ENCODE measurements at places on chromosomes 7 and 10.

DNA sequence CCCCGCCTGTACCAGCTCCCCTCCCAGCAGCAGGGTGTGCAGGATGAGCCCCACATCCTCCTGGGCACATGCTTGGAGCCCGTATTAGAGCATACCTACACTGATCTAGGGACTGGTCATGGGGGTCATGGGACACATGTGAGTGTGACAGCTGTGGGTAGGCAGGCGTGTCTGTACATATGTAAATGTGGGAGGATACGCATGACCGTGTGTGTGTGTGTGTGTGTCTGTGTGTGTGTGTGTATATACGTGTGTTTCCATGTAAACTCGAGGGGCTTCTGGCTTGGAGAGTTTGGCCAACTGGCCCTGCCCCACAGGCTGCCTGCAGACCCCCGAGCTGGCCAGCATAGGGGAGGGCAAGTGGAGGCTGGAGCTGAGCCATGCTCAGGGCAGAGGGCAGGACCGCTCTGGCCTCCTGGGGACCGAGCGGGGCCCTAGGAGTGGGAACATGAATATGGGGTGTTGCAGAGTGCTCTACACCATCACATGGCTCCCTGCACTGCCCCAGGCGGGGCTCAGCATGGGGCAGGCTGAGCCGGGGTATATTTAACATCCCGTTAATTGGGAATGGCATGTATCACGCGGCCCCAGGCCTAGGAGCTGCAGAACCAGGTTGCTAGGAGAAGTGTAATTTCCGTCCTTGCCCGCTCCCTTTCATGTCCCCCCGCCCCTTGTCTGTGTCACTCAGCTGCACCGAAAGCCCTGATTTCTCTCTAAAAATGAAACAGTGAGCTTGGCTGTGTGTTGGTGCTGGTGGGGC is 152.7 kb upstream of the PCBD1 start:
- no peak for DNase-seq

GRCh38 chr7:91151916-91152315 is 112.3 kb upstream of the FZD1 start:
- DNase-seq: no peak

- no peak for DNase-seq
These were observed 29.0 kb upstream of the WDFY4 start for GRCh38 chr10:48655411-48656240.

GRCh38 chr7:1557006-1557405 is 1.0 kb upstream of the TMEM184A start:
- no peak for DNase-seq

DNA sequence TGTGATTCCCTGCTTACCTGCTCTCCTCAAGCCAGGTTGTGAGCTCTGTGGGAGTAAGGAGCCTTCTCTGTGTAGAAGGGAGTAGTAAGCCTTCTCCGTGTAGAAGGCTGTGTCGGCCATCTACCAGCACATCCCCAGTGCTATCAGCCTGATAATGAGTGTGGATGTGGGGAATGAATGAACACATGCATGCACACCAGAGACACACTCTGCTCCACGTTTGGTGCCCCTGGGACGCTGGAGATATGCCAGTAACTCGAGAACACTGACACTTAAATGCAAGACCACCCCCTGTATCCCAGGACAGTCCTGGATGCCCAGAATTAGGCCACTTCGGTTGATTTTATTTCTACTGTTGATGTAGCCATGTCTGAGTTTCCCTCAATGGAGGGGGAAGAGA is 21.1 kb upstream of the GPR26 start:
- DNase-seq: no peak

DNA sequence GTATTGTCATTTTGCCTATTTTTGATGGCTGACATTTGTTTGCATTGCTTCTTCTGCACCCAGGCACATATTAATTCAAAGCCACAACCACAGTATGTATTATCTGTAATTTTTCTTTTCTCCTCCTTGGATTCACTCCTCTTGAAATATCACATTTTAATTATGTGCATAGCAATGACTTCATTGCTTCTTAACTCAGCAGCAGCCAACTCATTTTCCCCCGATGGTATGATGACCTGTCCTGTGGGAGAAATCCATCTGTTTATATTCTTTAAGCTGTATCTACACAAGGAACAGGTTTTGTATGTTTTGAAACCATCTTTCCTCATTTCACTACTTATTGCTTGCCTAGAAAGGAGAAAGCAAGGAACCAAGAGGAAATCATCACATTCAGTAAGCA is 588.8 kb downstream of the INHBA start:
- DNase-seq: no peak

GRCh38 chr7:41107938-41108448 is 594.9 kb downstream of the INHBA start:
- DNase-seq: no peak

DNA sequence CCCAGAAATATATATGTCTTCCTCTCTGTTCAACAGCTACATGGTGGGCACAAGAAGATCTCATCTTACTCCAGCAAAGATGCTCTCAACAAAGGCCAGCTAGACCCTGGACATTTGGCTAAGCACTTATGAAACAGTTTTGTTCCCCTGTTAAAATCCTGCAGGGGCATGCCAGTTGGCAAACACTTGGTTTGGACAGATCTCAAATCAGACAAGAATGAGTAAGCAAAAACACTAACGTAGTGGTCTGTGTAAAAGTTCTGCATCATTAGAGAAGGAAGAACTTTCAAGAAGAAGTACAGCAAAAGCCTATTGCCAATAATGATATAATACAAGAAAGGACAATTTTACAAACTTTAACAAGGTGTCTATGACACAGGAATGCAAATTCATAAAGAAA is 125.6 kb downstream of the CALN1 start:
- DNase-seq: no peak

DNA sequence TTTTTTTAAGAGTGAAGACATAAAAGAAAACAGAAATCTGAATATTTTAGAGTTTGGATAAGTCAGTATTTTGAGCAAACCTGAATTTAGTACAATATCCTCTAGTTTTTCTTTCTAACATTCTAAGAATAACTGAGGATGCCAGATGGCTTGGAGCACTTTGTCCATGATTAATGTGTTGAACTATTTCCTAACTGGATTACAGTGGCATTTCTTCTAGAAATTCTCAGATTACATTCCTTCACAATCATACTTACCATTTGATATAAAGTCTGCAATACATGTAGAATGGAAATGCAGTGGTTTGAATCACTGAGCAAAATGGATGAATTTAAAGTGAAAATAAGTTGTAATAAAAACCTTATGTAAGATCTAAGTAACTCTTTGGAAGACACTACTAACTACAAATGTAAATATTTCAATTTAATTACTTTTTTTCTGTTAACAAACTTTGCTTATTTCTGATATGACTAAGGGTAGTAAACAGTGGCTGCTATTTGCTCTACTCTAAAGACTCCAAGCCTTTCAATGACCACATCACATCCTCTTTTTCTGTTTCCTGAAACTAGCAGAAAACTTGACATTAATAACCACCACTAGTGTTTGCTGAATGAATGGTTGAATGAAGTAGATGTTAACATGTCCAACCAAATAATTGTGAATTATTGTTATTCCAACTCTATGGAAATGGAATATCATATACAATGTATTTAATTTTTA is 102.8 kb downstream of the PRKG1 start:
- DNase-seq: no peak

DNA sequence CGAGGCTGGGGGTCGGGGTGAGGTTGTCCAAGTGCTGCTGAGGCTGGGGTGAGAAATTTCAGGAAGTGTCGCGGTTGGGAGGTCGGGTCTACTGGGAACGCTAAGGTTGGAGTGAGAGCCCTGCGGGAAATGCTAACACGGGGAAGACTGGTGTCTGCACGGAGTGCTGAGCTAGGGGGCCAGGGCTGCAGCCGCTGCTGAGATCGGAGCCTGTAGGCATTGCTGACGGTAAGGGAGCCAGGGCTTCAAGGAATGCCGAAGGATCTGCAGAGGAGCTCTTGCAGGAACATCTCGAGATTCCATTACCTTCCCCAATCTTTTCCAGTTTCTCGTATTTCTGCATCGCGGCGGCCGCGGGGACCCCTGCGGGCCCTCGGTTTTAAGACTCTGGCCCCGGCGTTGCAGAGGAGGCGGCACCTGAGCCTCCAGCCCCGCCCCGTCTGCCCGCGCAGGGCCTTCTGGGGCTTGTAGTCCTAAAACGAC is at the start of gene CDK5:
TSS of gene CDK5 (minus strand) at position 392 of the 483 bp plus-strand sequence. CDS start at position 343, 49 bp downstream.
- DNase-seq: no peak

- no peak for DNase-seq
These were observed 67.8 kb downstream of the TBX20 start for GRCh38 chr7:35185908-35186731.

DNA sequence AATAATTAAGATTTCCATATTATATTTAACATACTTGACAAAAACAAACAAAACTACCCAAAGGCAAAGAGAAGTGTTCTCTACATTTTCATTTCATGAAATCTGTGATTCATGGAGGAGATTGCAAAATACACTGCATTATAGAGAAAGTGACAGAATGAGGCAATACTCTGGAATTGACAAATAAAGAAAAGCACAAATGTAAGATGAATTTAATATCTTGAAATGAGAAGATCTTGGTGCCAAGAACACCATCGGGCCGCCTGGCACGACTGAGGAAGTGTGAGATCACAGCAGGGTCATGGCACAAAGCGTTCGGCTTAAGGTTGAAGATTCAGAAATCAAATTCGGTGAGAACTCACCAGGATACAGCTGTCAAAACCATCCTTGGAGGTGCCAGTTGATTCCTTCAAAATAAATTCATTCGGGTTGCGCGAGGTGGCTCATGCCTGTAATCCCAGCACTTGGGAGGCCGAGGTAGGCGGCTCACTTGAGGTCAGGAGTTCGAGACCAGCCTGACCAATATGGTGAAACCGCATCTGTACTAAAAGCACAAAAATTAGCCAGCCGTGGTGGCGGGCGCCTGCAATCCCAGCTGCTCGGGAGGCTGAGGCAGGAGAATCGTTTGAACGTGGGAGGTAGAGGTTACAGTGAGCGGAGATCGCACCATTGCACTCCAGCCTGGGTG is 174.0 kb upstream of the PFKP start:
- no peak for DNase-seq

- no peak for DNase-seq
These were observed 18.6 kb downstream of the PFKP start for GRCh38 chr10:3085785-3086567.

GRCh38 chr7:157662981-157663716 is 326.3 kb downstream of the DNAJB6 start:
- DNase-seq: no peak

GRCh38 chr7:110733221-110733620 is 357.7 kb upstream of the LRRN3 start:
- DNase-seq: no peak

GRCh38 chr7:4123823-4124222 is 558.3 kb upstream of the FOXK1 start:
- DNase-seq: no peak

GRCh38 chr7:80175744-80176143 is 41.1 kb downstream of the GNAI1 start:
- no peak for DNase-seq

DNA sequence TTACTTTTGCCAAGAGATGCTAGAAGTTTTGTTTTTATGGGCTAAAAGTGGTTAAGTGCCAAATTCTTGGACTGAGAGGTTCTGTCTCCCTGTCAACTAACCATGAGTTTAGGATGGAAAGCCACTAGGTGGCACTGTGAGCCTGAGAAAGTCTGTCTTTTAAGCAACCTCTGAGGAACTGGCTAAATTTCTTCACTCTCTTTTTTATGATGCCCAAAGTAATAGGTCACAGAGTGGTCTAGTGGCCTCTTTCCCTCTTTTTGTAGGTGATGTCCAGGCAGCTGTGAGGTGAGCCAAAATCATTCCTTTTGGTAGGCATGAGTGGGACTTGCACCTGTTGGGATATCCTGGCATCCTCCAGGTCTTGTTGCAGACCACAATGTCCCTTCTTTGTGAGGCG is 56.8 kb downstream of the SND1 start:
- peak; percentile 39 for DNase-seq

DNA sequence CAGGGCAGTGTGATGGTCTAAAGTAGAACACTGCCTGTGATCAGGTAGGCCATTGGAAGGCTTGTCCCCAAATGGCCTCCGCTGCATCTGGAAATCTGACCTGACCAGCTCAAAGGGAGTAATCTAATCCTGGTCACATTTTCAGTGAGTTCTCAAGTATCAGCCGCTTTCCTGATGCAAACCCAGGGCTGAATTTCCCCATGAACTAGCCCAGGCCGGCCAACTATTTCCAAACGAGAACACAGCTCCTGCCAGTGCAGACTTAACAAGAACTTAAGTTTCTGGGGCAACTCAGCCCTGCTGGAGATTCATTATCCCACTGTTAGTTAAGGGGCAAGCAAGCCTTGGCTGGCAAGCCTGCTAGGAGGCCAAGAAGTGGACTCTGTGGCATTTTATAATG is 59.6 kb upstream of the FAM180A start:
- no peak for DNase-seq

DNA sequence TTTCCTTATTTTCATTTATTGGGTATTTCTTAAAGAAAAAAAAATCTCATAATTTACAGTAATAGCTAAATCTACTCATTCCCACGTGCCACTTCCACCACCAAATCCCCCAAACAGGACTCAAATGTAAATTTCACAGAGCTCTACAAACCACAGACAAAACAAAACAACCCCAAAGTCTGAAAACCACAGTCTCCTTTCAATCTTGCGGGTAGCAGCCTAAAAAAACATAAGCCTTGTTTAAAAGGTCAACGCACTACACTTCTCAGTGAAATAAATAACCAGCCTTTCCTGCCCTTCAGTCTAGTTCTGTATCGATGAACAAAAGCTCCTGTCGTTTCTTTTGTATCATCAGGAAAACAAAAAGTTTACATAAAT is 121.8 kb upstream of the AFAP1L2 start:
- no peak for DNase-seq

GRCh38 chr7:24138343-24138742 is 145.6 kb upstream of the NPY start:
- DNase-seq: no peak

DNA sequence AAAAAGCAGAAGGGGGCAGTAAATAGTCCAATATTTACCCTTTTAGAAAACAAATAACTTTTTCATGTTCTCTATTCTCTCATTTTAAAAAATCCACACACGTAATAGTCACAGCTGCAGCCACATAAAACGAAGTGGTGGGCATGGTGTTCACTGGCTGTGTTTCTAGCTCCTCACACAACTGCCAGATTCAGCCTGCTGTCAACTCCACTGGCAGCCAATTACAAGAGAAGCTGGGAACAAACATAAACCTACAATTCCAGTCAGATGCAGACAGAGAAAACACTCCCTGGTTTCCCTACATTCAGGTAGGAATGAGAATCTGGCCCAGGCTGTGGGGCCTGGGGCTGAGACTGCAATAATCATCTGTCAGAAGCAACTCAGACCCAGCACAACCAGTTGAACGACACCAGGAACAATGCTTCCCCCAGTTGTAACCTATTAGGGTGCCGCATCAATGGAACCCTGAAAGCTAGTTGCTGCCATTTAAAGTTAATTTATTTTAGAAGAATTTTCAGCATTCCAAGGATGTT is 29.1 kb downstream of the ERCC6 start:
- DNase-seq: no peak

- no peak for DNase-seq
These were observed 188.9 kb downstream of the SKIDA1 start for GRCh38 chr10:21336476-21337170.

GRCh38 chr7:90771281-90771680 is 175.2 kb downstream of the CDK14 start:
- DNase-seq: no peak

- DNase-seq: no peak
These were observed 26.7 kb downstream of the SVIL start for GRCh38 chr10:29608062-29608461.

Measured in stimulated activated CD8-positive, alpha-beta memory T cell treated with anti-CD3 and anti-CD28 coated beads, Interleukin-7, amount 100 ng/mL, for 24 hours (primary cell).